ENCODE measurements at places on chromosomes 12 and 14. TPM values are rescaled to one million over a fixed set of nuclear protein-coding genes. Genes with fewer than 3 reads are reported as not detected.
A peak's percentile ranks its signal among the peaks of the same experiment; 100 is the strongest.

PTPRR gene
- 1.6 TPM for total RNA-seq

- no peak for DNase-seq
Observed at GRCh38 chr12:100061814-100062213, 77.1 kb upstream of the ANKS1B start.

GRCh38 chr14:106875503-106875902 lies 1349.1 kb downstream of the TMEM121 start:
- DNase-seq = no peak

GRCh38 chr12:8064131-8064530 lies 2.0 kb downstream of the C3AR1 start:
- no peak for DNase-seq

GRCh38 chr14:71555654-71556559 lies 376.3 kb upstream of the RGS6 start:
- no peak for DNase-seq

GRCh38 chr12:80484746-80485145 lies 40.7 kb downstream of the PTPRQ start:
- no peak for DNase-seq

GRCh38 chr12:107780298-107780697 lies 5.8 kb downstream of the ASCL4 start:
- DNase-seq = no peak

DNA sequence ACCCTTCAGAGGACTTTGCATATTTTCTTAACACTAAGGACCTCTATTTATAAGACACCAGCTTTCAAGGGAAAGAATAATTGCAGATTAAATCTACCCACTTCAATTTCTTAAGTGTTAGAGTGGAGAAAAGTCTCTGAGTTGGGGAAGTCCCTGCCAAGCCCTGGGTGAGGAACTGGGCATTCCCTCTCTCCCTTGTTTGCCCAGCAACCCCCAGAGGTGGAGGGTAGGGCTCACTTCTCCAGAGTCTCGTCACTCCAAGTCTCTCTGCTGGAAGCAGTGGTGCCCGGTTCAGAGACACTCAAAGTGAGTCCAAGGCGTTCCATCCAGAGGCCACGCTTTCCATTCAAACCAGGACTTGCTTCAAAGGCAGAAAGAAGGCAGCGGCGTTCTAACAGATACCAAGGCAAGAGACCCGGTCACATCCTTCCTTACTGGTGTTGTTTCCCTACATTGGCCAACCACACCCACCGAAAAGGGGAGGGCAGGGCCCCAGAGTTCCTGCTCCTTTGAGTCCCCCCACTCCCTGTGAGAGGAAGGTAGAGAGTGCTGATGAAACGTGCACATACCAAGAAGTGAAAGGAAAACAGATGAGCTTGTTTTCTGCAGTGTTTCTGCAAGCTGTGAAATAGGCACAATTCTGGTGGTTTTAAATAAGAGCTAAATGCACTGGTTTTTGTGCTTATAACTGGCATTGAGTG lies 6.1 kb upstream of the BDKRB2 start:
- DNase-seq = no peak

GRCh38 chr12:21815306-21816062 lies 41.0 kb upstream of the KCNJ8 start:
- DNase-seq = no peak

DNA sequence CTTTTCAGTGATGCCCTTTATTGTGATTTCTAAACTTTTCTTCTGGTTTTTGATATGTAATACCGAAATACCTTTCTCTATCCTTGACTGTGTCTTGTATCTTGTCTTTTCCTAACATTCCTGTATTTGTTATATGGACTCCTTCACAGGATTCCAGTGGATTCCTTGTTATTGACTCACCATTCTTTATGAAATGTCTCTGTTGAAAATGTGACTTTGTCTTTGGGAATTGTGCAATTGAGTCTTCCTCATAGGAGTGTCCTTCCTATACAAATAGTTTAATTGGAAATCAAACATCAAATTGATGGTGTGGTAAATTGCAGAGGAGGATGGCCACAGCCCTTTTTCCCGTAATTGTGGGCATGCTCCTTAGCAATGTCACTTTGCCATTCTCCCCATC lies 296.6 kb upstream of the KITLG start:
- DNase-seq = no peak

GRCh38 chr14:96168581-96168980 lies 36.1 kb upstream of the BDKRB2 start:
- DNase-seq = no peak

RNASE1 gene
- total RNA-seq = 0.56 TPM

GRCh38 chr12:53754633-53755264 lies 3.0 kb upstream of the CISTR start:
- DNase-seq = no peak

GRCh38 chr14:55519473-55520080 lies 60.4 kb upstream of the KTN1 start:
- DNase-seq = peak; percentile 14

- DNase-seq = no peak
Observed at GRCh38 chr12:23380419-23381100, 568.9 kb downstream of the SOX5 start.

DNA sequence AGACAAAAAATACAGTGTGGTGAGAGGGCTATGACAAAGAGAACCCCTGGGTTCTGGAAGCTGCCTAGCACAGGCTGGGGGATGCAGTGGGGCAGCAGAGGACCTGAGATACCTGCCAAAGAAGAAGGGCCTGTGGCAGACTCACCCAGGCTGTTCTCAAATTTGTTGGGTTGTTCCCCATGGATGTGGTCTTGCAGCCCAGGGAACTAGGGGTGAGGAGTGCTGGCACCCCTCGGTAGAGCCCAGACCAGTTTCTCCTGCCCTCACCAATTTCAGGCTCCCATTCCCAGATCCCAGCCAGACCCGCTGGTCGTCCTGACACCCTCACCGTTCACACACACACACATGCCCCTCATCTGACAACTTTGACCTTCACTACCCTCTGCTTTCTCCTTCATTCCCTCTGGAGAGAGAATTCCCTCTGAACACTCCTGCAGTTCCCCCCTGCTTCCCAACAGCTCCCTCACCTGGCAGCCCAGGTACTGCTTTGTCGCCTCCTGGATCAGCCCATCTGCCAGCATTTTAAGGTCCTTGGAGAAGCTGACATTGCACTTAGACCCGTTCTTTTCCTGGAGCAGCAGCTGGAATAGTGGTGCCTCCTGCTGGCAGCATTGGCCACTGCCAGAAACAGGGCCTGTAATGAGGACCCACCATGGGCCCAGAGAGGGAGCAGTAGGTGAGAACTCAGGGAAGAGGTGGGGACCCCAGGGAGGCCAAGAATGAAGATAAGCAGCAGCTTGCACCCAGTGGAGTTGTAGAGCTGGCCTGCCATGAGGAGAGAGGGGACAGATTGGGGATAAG lies 5.9 kb upstream of the GDF11 start:
- peak; percentile 98 for DNase-seq

DNA sequence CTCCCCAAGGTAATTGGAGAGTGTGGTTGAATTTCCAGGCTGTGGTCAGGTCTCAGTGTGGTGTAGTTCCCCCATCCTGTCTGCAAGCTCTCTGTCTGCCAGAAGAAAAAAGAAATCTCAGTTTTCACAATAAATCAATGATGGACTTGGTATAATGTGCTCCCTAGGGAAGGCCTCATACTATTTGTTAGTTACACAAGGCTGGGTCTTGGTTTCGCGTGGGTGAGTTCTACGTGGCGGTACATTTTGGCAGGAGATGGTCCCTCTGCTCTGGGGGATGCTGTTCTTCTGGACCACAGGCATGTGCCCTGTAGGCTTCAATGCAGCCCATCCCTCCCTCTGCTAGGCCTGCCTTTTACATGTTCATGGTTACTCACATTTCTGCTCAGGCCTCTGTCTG lies 206.4 kb upstream of the PELI2 start:
- DNase-seq = no peak

DNA sequence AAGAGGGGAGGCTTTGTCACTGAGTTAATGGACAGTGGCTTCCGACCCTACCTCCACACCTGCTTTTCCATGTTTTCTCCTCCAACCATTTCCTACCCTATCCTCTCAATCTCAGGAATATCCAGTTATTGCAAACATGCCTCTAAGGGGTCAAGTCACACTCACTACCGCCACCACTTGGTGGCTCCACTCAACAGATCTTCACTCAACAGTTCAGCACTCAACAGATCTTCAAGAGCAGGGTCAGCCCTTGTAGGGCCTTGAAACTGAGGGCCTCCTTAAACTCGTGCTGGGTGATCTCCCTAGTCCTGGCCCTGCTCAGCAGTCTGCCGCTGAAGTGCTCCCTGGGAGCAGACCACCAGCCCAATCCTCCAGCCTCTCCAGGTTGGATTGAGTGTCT lies 14.2 kb downstream of the ZNF641 start:
- DNase-seq = peak; percentile 53
